Muscle of arm (tissue), 14 donors: ENCODE measurements at places on chromosomes 7 and 10.

- DNase-seq, result no peak
These were observed 1.4 kb downstream of the FGFBP3 start for GRCh38 chr10:91907914-91908336.

GRCh38 chr10:13390604-13391522 lies 42.8 kb upstream of the SEPHS1 start:
- peak; percentile 20 for DNase-seq

- DNase-seq, result no peak
These were observed 116.1 kb downstream of the POM121L12 start for GRCh38 chr7:53151496-53151895.

DNA sequence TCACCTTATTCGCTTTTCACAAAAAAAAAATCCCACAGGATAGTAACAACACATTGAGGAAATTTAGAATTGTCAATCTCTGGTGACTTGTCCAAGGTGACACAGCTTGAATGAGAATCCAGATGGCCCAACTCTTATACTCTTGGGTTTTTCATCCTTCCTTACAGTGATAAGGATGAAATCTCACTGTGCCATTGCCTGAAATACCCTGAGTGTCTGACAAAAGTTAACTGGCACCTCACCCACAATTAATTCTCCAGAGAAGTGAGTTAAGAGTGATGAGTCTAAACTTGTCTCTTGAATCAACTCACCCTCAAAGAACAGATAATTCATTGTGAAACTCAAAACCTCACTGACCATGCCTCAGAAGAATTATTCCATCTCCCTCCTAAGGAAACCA lies 18.9 kb downstream of the CHRM2 start:
- DNase-seq, result no peak

DNA sequence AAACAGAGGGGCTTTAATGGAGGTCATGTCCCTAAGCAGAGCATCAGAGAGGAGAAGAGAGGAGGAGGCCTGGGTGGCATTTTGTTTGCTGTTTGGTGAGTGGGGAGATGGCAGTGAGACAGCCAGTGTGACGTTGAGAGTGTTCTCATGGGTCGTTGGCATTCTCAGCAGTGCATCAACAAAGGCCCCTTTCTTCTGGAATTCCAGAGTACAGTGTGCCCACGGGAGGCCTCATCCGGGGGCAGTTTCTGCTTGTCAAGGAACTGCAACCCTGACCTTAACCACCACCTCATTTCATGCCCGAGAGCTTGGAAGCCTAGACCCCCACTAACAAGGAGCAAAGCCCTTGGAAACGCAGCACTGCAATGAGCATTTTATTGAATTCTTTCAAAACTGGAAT lies 92.9 kb downstream of the CELF2 start:
- no peak for DNase-seq

DNA sequence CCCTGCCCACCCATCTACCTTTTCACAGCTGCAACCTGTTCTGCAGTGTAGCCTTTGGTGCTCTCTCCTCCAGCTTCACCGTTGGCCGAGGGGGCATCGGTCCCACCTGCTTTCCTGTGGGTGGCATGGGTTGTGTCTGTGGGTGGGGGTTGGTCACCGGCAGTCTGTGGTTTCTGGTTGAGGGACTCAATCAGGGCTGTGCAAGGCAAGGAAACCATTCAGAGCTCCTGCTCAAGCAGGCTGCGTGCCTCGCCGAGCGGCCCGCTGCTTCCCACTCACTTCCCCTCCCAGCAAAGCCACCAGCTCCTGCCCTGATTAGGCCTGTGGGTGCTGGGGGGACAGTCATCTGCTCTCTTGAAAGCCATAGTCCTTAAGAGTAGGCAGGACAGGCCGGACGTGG lies 9.8 kb downstream of the DNAJB12 start:
- no peak for DNase-seq

GRCh38 chr7:134378562-134378961 lies 61.8 kb upstream of the SLC35B4 start:
- no peak for DNase-seq

DNA sequence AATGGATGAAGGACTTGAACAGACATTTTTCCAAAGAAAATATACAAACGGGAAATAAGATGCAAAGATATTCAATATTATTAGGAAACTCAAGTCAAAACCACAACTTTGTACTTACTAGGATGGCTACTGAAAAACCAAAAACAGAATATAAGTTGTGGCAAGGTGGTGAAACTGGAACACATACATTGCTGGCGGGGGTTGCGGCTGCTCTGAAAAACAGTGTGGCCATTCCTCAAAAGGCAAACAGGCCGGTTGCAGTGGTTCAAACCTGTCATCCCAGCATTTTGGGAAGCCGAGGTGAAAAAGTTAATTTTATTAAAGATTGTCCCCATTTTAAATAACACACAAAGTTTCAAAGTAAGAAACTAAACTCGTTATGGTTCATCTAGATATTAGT lies 9.9 kb upstream of the ZNF713 start:
- DNase-seq, result no peak
